ENCODE measurements at places on chromosomes 1 and 21.

GRCh38 chr1:186502087-186502486 lies 41.2 kb upstream of the PDC start:
- DNase-seq, result no peak

GRCh38 chr1:183259924-183260323 lies 73.9 kb downstream of the LAMC2 start:
- no peak for DNase-seq

DNA sequence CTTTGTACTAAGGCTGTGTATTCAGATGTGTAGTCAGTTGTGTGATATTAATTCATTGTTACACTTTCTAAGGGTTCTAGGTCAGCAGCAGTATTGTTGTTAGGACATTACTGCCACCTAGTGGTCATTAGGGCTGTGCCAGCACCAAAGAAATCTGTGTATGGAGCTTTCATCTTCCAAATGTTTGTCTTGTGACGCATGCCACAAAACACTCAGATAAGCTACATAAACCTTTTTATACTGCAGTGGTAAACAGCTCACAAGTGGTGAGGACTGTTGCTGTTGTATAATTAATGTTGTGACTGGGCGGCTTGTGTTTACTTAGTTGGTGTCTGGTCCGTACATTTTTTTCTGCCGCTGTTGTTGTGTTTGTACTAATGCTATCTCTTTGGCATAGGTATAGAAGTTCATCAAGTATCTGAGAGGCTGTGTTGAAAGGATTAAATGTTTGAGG lies 51.7 kb downstream of the S1PR1 start:
- DNase-seq, result peak; percentile 49

GRCh38 chr1:3695326-3696217 lies 43.3 kb downstream of the TP73 start:
- DNase-seq, result peak; percentile 43

DNA sequence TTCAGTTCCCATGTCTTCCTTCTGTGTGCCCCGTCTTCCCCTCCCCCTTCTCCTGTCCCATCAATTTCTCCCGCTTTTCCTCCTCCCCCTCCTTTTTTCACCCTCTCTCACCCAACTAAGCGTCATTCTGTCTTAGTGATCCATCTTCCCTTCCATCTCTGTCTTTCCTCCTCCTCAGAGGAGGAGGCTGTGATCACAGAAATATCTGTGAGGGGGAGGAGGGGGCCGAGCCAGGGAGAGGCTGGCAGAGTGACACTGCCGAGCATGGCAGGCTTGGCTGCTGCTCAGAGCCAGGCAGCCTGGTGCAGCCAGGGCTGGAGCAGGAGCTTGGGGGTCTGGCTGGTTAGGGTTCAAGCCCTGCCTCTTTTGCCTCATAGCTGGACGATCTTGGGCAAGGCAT lies 7.6 kb downstream of the HTR6 start:
- no peak for DNase-seq

GRCh38 chr1:24929398-24930259 lies 447 bp downstream of the RUNX3 start:
- DNase-seq, result peak; percentile 57

DNA sequence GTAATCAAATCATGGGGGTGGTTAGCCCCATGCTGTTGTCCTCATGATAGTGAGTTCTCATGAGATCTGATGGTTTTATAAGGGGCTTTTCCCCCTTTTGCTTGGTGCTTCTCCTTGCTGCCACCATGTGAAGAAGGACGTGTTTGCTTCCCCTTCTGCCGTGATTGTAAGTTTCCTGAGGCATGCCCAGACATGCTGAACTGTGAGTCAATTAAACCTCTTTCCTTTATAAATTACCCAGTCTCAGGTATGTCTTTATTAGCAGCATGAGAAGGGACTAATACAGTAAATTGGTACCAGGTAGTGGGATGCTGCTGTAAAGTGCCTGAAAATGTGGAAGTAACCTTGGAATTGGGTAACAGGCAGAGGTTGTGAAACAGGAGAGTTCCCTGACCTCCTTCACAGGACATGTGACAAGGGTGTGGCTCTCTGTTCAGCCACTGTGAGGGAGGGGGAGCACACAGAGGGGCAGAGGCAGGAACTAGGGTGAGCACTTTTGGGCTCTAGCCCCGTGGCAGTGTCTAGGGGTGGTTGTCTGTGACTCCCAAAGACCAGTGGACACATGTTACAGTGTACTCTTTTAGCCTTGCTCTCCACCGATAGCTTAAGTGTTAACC lies 105.3 kb downstream of the BACH1 start:
- no peak for DNase-seq

All from stimulated activated CD4-positive, alpha-beta T cell treated with anti-CD3 and anti-CD28 coated beads, Interleukin-4, amount 100 ng/mL, for 1 hour (primary cell).